ENCODE measurements at places on chromosomes 12 and 14.

DNA sequence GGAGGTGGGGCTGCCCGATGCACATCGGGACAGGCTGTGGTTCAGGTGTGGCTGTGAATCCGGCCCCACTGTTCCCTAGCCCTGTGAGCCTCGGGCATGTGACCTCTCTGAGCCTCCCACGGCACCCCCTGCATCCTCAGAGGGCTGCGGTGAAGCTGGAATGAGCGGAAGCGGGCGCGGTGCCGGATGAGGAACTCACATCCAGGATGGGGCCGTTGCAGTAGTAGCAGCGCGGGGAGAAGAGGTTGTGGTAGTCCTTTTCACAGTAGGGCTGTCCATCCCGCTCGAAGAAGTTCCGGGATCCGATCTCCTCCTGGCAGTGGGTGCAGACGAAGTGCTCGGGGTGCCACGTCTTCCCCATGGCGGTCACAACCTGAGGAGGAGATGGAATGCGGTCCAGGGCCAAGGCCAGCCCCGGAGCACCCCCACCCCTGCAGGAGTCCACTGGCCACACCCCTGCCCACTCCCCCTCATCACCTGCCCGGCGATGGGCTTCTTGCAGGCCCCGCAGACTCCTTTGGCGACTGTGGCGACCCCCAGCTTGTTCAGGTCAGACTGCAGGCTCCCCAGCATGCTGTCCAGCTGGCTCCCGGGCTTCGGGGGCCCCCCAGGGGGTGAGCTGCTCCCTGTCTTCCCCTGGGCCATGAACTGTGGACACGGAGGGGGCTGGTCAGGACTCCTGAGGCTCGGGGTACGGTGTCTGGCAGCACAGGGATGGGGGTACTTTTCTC is 13.9 kb upstream of the RPLP0 start:
- DNase-seq, result no peak

GRCh38 chr12:47755655-47756562 is 2.8 kb downstream of the RAPGEF3 start:
- no peak for DNase-seq

GRCh38 chr12:94265539-94265938 is 117.2 kb downstream of the PLXNC1 start:
- DNase-seq, result no peak

DNA sequence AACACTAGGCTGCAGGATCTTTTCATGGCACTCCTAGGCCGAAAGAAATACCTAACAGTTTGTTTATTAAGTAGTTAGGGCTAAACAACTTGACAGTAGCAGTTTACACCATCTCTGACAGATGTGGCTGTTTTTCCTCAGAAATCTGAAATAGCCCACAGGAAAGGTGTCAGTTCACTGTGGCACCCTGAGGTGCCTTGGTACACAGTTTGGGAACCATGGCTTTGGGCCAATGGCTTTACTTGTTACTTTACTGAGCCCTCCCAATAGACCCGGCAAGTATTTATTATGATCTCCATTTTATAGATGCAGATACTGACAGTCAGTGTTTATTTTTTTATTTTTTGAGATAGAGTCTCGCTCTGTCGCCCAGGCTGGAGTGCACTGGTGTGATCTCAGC is 69.3 kb downstream of the RBM19 start:
- no peak for DNase-seq

- DNase-seq, result no peak
These were observed 27.5 kb downstream of the TESPA1 start for GRCh38 chr12:54956818-54957641.

DNA sequence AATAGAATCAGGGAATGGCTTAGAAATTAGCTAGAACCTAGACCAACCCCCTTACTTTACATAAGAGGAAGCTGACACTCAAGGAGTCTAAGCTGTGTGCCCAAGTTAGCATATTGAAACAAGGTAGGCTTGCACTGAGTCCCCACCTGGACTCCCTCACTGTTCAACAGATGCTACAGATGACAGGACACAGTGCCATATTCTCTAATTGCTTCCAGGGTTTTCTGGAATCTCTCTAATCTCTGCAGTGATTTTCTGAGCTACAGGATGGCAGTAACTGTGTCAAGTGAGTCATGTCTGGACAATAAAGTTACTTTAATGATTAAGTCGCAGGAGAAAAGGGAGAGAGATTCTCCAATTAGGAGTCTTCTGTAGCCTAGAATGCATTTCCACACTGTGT is 35.8 kb downstream of the AKAP6 start:
- DNase-seq, result no peak

DNA sequence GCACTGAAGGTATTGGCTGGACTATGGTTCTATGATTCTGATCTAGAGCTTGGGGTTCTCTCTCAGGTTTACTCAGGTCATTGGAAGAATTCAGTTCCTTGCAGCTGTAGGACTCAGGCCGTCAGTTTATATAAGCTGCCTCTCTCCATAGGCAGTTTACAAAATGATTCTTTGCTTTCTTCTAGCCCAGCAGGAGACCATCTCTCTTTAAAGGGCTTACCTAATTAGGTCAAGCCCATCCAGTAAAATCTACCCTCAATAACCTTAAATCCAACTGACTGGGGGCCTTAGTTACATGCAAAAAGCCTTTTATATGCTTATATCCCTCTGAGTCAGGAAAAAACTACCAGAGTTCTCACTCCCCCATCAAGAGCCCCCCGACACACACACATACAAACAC is 80.5 kb upstream of the GARIN6 start:
- DNase-seq, result no peak

DNA sequence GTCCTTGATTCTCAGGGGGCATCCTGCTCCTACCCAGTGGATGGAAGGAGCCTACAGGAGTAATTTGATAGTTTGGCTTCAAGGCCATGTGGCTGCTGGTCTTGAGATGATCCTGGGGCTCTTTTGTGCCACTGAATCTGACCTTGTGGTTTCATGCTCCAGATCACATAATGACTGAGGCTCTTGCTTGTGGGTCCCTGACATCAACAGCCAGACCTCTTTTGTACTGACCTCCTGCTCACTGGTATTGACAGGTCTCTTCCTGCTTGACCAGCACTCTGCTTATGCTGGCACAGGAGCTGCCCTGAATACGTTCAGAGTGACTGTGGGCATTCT is 23.2 kb upstream of the JPH4 start:
- DNase-seq, result no peak

- DNase-seq, result no peak
These were observed 2.1 kb downstream of the WASHC4 start for GRCh38 chr12:105109465-105110212.

GRCh38 chr12:14356147-14356546 is 9.3 kb upstream of the ATF7IP start:
- DNase-seq, result no peak

All from G401 (cell line).